NCI-H1417 treated with DMSO at 0.1 percent for 48 hours (cell line): ENCODE measurements at places on chromosomes 11 and 22.

- DNase-seq, result no peak
These were observed 36.0 kb downstream of the PHF21B start for GRCh38 chr22:44973829-44974228.

- DNase-seq, result no peak
These were observed 15.9 kb downstream of the RIBC2 start for GRCh38 chr22:45429424-45429823.

DNA sequence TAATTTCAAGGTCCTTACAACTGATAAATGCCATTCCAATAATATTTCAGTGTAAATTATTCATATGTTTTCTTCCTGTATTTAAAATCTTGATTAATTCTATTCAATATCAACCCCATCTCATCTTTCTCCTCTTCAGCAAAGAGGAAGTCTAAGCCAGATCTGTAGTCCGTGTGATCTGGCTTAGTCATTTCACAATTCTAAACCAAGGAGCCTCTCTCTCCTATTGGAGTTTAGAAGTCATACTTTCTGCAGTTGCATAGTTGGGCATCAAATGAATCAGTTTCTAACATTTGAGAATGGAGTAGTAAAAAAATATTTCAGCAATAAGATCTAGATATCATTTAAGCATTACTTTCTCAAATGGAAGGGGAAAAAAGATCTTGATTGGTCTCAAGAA is 354.9 kb downstream of the JRKL start:
- DNase-seq, result no peak

GRCh38 chr11:91174193-91174592 is 951.3 kb upstream of the CHORDC1 start:
- no peak for DNase-seq

DNA sequence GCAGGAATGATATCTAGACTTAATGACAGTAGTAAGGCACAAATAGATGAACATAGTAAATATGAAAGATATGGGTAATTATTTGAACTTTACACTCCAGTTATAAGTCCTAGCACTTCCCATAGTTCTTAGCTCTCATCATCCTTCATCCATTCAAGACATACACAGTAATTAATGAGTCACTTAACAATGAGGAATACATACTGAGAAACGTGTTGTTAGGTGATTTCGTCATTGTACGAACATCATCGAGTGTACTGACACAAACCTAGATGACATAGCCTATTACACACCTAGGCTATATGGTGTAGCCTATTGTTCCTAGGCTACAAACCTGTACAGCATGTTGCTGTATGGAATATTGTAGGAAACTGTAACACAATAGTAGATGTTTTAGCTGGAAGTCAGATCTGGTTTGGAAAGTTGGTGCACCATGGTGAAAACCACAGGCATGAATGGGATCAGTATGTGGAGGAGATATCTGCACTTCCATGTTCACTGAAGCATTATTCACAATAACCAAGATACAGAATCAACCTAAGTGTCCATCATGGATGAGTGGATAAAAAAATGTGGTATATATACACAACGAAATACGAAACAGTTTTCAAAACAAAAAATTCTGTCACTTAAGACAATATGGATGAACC is 229.9 kb upstream of the PITPNB start:
- DNase-seq, result no peak

DNA sequence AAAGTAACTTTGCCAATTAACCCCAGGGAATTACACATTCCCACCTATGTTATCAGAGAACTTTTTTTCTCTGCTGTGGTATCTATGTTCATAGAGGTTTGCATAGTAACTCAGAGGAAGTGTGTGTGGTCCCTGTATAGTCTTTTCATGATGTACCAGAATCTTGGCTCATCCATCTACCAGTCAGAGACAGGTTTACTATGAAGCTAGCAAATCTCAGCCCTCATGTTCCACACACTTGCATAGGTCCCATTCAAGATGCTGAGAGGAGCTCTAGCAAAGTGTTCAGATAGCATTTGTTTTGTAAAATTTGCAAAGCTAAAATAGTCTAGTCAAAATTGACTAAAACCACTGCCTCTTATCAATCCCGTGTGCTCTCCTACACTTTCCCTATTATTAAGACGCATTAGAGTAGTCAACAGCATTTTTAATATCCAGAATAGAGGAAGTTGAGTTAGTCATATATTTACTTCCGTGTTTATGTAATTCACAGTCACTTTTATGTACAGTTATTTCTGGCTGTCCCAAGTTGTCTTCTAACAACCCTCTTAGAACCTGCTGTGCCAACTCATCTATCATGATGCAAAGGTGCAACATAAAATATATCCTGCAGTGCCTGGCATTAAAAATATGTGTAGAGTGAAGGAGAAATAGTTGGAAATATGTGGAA is 184.2 kb downstream of the FAM76B start:
- no peak for DNase-seq

DNA sequence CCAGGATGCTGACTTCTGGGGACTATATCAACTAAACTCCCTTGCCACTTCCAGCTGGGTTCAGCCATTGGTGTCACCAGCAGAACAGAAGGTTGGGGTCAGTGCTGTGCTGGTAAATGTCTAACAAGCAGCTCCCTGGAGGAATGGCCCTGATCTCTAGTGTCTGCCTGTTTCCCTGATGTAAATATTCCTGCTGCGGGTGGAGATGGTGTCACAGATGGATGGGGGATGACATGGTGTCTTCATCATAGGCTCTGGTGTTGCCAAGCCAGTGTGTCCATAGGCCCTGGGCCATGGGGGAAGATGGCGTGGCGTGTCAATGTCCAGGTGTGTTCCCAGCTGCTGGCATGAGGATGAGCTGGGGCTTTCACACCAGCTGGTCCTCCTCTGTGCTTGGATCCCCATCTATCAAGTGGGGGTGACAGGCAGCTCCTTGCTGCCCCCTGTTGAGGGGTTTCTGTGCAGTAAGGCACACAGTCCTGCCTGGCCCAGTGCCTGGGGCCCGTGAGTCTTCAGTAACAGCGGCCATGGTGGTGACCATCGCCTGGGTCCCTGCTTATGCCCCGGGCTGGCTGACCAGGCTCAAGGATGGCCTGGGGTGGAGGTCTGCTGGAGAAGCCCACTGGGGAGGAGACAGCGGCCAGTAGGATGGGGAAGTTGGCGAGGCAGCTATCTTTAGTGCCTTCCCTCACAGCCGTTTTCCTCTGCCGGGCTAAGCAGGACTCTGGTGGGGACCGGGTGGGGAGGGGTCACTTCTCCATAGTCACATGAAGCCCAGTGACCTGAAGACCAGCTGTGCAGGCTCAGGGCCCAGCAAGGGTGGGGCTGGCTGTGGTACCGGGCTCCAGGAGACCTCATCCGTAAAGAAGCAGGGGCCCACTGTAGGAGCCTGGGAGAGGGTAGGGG is 12.7 kb downstream of the RPL3 start:
- no peak for DNase-seq

DNA sequence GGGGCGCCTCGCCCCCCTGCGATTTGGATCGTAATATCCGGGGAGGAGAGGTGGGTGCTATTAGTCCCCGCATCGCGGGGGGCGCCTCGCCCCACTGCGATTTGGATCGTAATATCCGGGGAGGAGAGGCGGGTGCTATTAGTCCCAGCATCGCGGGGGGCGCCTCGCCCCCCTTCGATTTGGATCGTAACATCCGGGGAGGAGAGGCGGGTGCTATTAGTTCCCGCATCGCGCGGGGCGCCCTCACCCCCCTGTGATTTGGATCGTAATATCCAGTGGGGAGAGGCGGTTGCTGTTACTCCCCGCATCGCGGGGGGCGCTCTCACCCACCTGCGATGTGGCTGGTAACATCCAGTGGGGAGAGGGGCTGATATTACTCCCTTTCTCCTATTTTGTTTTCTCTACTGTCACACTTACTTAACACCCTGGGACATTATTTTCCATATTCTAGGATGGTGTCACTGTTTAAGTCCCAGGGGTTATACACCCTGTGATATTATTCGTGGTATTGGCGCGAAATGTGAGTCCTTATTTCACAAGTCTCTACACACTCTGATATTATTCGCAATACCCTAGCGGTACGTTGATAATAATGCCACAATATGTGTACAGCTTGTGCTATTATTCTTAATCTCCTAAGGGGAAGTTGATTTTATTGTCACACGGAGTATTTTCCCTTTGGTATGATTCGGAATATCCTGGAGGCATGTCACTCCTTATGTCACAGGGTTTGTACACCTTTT is 57.8 kb upstream of the ALDH3B2 start:
- no peak for DNase-seq
